ENCODE measurements at places on chromosomes 5 and 9.

GRCh38 chr9:98150164-98150563 lies 31.1 kb upstream of the TRIM14 start:
- DNase-seq = no peak

GRCh38 chr5:95369782-95370181 lies 21.4 kb upstream of the FAM81B start:
- no peak for DNase-seq

DNA sequence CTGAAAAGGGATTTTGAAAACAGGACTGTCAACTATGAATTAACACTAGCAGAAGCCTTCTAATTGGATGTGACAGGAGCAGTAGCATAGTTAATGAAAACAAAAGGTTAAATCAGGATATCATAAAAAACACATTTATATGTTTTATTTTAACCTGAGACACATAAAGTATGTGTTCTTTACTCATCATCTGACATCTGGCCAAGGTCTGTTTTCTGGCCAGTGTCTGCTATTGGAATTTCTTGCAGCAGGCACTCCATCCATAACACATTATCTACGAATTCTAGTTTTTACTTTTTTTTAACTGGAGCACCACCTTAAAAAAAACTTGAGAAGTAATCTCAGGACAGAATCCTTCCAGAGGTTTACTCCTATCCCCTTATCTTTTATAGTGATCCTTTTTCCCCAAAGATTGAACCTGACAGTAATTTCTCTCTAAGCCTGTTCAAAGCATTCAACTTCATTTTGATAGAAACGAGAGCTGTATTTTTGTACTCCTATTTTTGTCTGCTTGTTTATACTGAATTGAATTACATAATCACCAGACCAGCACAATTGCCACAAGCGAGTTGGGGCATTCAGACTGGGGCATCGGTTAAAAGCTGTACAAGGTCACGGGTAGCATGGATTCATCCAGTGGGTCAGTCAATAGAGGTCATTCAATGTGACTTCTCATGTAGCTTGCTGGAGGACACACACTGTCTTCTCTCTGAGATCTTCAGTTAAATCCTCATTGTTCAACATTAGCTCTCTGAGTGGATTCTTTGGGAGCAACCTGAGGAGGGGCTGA lies 205.6 kb upstream of the CLINT1 start:
- no peak for DNase-seq

DNA sequence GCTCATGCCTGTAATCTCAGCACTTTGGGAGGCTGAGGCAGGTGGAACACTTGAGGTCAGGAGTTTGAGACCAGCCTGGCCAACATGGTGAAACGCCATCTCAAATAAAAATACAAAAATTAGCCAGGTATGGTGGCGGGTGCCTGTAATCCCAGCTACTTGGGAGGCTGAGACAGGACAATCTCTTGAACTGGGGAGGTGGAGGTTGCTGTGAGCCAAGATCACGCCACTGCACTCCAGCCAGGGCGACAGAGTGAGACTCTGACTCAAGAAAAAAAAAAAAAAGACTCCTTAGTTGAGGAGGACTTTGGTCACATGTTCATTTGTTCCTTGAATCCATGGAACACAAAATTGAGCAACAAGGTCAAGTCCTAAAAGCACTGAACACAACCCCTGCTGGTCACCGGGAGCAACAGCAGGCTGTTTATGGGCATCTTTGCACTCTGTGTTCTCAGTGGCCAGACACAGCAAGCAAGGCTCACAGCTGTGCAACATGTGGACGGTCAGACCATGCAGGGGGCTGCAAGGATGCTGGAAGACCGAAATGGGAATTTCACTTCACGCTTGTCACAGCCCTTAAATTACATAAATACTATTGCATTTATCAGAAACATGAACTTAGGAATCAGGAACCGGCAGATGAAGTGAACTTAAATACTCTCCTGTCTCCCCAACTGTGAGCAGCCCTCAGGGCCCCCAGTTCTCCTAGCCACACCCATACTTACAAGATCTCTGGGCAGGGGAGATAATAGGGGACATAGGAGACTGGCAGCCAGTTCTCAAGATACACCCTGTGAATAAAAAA lies 2.8 kb downstream of the GBGT1 start:
- DNase-seq = peak; percentile 90

All from AG20443 (cell line).